ENCODE measurements at places on chromosomes 5 and 9.

- DNase-seq: no peak
Observed at GRCh38 chr9:94981723-94982090, 255.2 kb downstream of the AOPEP start.

GRCh38 chr5:154191467-154192261 is 1.1 kb downstream of the GALNT10 start:
- DNase-seq: no peak

DNA sequence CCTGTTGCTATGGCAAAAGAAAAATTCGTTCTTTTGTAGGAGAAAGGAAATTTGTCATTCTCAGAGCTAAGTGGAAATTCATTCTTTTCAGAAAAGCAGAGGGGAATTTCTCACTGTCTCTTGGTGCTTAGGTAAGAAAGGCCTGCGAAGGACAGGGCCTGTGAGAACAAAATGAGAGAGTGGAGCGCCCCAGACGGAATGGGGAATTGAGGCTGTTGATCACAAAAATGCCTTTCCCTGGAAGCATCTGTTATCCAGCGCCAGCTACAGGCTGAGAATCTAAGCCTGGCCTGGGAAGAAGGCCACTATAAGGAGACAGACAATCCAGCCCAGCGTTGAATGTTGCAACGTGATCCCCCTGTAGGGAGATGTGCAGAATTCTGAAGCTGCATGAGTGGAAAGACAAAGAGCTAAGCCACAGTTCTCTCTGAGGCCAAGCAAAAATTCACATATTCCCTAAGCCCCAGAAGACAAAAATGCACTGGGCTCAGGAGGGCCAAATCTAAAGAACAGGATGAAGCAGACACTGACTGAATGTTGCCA is 44.8 kb upstream of the CLK4 start:
- no peak for DNase-seq

DNA sequence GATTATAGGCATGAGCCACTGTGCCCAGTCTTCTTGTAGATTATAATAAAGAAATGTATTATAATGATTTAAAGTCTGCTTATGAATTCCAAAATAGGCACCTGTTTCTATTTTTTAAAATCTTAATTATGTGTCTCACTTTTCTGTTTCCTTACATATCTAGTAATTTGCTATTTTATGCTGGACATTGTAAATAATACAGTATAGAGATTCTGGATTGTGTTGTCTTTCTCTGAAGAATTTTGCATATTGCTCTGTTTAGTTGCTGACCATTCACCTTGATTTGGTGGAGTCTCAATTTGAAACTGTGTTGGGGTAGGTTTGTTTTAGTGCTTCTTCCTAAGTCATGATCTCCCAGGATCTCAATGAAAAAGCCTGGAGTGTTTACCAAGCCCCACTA is 102.8 kb downstream of the C9orf50 start:
- DNase-seq: no peak

DNA sequence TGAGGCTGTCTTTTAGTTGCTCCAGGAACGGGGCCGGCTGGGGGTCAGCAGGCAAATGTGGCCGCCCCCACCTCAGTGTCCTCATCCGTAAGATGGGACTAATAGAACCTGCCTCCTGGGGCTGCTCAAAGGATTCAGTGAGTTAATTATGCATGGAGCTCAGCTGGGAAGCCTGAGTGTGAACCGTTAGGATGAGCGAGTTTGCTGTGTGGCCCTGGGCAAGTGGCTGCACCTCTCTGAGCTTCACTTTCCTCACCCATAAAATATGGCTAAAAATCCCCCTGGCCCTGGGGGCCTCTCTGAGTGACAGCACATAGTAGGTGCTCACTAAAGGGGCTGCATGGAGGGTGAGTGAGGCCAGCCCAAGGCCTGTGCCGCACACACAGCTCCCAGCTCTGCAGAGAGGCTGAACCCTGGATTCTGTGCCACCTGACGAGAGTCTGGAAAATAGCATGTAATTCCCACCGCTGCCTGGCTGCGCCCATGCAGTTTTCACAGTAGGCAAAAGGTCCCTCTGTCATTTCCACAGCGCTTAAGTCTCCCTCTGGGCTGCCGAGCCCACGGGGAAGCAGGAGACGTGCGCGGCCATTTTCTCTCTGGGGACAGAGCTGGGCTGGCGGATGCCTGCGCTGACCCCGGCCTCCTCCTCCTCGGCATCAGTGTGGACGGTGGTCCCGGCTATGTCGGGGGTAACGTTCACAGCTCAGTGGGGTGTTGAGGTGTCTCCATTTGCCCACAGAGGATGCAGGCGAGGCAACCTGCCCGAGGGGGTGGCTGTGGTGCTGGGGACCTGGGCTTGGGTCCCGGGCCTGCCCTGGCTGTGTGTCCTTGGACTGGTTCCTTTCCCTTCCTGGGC is 18.2 kb downstream of the ASS1 start:
- DNase-seq: no peak

Measured in KBM-7 (cell line).